Adrenal gland (tissue), 19 donors: ENCODE measurements at places on chromosomes 4 and X. TPM values are rescaled to one million over a fixed set of nuclear protein-coding genes. Genes with fewer than 3 reads are reported as not detected.

Gene PNMA6A
- 2.3 TPM for polyA plus RNA-seq

Gene SLC26A1
- 2.5 TPM for polyA plus RNA-seq

Gene ENPEP
- 2.5 TPM for polyA plus RNA-seq

Gene MAOA
- polyA plus RNA-seq, result 47.7 TPM

Gene FAT4
- polyA plus RNA-seq, result 0.64 TPM

Gene DGAT2L6
- polyA plus RNA-seq, result not detected

DNA sequence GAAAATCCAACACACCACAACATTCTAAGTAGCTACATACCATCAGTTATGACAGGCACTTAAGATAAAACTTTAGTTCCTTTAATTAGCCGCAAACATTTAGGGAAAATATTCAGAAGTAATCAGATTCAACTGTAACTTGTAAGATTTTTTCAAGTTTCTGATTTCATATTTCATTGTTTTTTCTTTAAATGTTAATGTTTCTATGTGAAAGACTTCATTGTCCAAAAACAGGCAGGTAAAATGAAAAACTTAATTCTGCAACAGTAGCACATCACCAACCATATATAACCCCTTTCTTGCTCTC, 11.6 kb upstream of the ODAM start:
- H3K27me3 ChIP-seq, result no peaks in the 10 kb centered on the region
- H3K4me3 ChIP-seq, result no peak overlapping the region
- no peak for DNase-seq
- H3K36me3 ChIP-seq, result no peaks in the 10 kb centered on the region
- H3K4me1 ChIP-seq, result no peaks in the 10 kb centered on the region
- no peak overlapping the region for H3K27ac ChIP-seq

DNA sequence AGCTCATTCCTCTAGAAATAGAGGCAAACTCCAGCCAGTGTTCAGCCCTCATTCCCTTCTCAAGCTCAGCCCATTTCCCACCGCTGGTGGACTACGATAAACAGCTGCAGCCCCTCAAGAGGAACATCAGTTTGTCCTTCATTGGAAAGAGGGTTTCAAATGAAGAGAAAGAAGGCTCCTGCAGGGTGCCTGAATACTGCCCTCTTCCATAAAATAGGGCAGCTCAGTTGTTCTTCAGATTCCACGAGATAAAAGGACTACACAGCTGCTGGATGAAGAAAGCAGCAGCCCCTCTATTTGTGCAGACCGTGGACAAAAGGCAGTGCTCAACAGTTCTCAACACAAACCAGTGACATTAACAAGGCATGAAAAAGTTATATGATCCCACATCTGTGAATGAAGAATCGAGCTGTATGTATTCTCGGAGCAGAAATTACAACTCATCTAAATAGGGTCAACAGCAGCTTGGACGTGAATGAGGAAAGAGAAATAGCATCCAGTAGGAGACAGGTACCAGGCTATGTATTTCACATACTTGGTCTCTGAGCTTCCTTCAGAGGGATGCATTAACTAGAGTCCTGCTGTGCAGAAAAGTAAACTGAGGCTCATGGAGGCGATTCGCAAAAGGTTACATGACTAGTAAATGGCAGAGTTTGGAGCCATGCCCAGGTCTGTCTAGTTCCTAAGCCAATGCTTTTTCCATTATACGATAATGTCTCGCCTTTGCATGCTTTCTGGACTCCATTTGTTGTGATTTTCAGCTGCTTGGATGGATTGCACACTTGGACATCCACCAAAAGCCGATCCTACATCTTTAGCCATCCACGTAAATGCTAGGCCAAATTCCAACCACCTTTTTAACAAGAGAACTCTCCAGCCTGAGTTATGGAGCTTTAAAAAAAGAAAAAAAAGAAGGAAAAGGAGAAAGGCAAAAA, 301.2 kb upstream of the PPARGC1A start:
- no peaks in the 10 kb centered on the region for H3K4me1 ChIP-seq
- H3K27ac ChIP-seq, result no peak overlapping the region
- no peaks in the 10 kb centered on the region for H3K27me3 ChIP-seq
- DNase-seq, result no peak

DNA sequence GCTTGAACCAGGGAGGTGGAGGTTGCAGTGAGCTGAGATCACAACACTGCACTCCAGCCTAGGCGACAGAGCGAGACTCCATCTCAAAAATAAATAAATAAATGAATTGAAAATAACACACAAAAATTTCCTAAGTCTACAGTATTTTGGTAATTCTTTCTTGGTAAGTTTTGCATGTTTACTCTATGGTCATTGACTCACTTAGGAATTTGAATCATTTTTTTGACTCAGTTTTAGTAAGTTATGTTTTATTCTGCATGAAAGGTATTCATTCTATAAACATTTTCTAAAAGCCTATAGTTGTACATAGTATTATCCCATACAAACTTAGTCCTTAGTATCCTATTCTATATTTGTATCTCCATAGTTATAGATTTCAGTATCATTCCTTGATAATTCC, 772.9 kb upstream of the SLIT2 start:
- H3K27me3 ChIP-seq, result no peaks in the 10 kb centered on the region
- H3K4me1 ChIP-seq, result no peaks in the 10 kb centered on the region
- no peaks in the 10 kb centered on the region for H3K36me3 ChIP-seq
- H3K27ac ChIP-seq, result no peak overlapping the region

GRCh38 chr4:122536001-122536400, 79.5 kb upstream of the IL2 start:
- H3K27ac ChIP-seq, result no peak overlapping the region
- no peaks in the 10 kb centered on the region for H3K4me1 ChIP-seq

- no peak overlapping the region for H3K4me3 ChIP-seq
- DNase-seq, result no peak
- H3K27ac ChIP-seq, result no peak overlapping the region
- no peaks in the 10 kb centered on the region for H3K36me3 ChIP-seq
- H3K27me3 ChIP-seq, result no peaks in the 10 kb centered on the region
Measured at GRCh38 chrX:6678313-6678712, 143.4 kb upstream of the VCX3A start.

- H3K36me3 ChIP-seq, result no peaks in the 10 kb centered on the region
- H3K4me1 ChIP-seq, result no peaks in the 10 kb centered on the region
- H3K27me3 ChIP-seq, result no peaks in the 10 kb centered on the region
Measured at GRCh38 chr4:100497791-100498190, 20.0 kb downstream of the EMCN start.

- no peak overlapping the region for H3K27ac ChIP-seq
- H3K36me3 ChIP-seq, result no peaks in the 10 kb centered on the region
- H3K4me1 ChIP-seq, result no peaks in the 10 kb centered on the region
- no peak for DNase-seq
Measured at GRCh38 chr4:174559894-174560293, 37.6 kb upstream of the HPGD start.

DNA sequence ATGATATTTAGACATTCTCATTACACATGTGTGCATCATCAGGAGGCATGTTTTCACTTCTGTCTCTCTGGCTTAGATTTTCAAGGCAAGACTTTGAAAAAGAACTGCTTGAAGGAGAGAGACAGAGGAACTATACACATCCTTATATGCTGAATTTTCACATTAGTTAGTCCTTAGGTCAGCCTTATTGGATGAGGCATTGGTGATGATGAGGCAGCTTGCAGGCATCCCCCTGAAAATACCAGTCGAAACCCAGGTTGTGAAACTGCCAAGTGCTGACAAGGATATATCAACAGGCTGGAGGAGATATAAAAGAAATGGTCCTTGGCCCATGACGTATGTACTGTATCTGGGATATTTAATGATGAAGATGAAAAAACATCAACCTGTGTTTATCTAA, 297.2 kb upstream of the AADAT start:
- DNase-seq, result no peak
- H3K27me3 ChIP-seq, result no peaks in the 10 kb centered on the region
- H3K4me1 ChIP-seq, result no peaks in the 10 kb centered on the region
- no peaks in the 10 kb centered on the region for H3K36me3 ChIP-seq
- H3K4me3 ChIP-seq, result no peak overlapping the region
- no peak overlapping the region for H3K27ac ChIP-seq
